ENCODE measurements at places on chromosomes 3 and 15.

GRCh38 chr15:84981711-84982300 lies at the start of gene PDE8A:
PDE8A (plus strand) TSS chr15:84981856; CDS start chr15:84982163, 307 bp downstream.
- no peaks in the 10 kb centered on the region for H3K27me3 ChIP-seq
- H3K4me3 ChIP-seq, result peak within 1 kb of the TSS; percentile 96
- peak within 1 kb of the TSS; percentile 96 for H3K27ac ChIP-seq

GRCh38 chr3:117868766-117869165 lies 1159.2 kb downstream of the TUSC7 start:
- no peak overlapping the region for H3K27ac ChIP-seq
- no peaks in the 10 kb centered on the region for H3K4me1 ChIP-seq
- H3K27me3 ChIP-seq, result no peaks in the 10 kb centered on the region
- no peak overlapping the region for H3K4me3 ChIP-seq

DNA sequence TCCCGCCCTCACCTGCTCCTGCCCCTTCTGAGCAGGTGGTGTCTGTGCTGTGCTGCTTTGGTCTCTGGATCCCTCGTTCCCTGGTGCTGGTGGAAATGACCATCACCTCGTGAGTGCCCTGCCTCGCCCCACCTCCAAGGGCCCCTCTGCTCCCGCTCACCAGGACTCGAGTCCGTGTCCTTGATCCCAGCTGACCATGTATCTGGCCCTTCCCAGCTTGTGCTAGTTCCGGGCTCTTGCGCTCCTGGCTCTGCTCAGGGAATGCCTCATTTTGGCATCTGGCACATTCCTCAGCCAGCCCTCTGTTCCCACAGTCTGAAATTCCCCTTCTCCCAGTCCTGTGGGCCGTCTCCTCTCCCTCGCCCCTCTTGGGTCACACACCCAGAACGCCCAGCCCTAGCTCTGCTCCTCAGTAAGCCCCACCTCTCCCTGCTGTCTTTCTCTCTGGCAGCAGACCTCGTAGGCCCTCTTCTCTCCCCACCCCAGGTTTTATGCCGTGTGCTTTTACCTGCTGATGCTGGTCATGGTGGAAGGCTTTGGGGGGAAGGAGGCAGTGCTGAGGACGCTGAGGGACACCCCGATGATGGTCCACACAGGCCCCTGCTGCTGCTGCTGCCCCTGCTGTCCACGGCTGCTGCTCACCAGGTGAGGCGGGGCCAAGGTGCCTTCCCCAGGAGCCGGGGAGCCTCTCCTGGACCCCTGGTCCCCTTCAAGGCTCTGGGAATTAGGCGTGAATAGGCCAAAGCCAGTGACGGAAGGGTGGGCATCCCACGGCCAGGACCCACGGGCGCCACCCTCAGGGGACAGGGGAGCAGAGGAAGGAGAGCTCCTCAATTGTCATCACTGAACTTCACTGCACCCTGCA lies 11.5 kb downstream of the SLC51A start:
- no peak for DNase-seq
- no peaks in the 10 kb centered on the region for H3K4me1 ChIP-seq
- H3K27me3 ChIP-seq, result no peaks in the 10 kb centered on the region
- H3K4me3 ChIP-seq, result no peak overlapping the region

DNA sequence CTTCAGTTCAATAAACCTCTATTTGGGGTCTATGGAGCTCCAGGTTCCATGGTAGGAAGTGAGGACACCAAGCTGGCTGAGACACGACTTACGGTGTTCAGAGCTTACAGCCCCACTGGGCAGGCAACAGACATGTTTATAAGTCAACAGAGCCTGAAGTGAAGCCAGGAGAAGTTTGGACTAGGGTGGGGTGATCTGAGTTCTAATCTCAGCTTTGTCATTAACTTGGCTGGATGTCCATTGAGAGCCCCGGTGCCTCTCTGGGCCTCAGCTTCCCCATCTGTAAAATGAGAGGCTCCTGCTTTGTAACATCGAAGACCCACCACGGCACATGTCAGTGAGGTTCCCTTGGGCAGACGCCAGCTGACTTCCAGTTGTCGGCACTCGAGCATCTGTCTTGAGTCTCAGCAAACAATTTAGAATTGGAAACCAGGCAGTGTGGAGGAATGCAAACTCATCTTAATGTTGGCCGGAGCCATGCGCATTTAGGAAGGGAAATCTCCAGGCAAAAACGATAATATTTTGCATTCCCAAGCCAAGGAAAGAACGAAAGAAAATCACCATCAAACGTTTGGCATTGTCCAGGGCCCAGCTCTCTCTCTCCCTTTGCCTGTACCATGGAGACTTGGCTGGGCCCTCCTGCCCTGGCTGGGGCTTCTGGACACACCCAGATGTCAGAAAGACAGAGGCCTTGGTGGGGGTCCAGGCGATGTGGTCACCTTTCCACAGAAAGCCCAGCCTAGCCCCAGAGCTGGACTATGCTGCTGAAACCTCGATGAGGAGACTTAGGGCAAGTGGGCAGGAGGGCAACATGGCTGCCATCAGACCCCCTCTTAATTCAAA lies 18.4 kb downstream of the ITGA11 start:
- no peak for DNase-seq
- no peak overlapping the region for H3K4me3 ChIP-seq
- H3K36me3 ChIP-seq, result no peaks in the 10 kb centered on the region
- no peaks in the 10 kb centered on the region for H3K27me3 ChIP-seq
- peak overlapping the region; percentile 57 for H3K27ac ChIP-seq

GRCh38 chr3:57706462-57706861 lies 13.6 kb upstream of the DENND6A start:
- H3K27me3 ChIP-seq, result no peaks in the 10 kb centered on the region
- H3K4me1 ChIP-seq, result no peaks in the 10 kb centered on the region
- H3K27ac ChIP-seq, result no peak overlapping the region
- no peak for DNase-seq

All from spleen (tissue), 13 donors.